ENCODE measurements at places on chromosomes 7 and 10.

DNA sequence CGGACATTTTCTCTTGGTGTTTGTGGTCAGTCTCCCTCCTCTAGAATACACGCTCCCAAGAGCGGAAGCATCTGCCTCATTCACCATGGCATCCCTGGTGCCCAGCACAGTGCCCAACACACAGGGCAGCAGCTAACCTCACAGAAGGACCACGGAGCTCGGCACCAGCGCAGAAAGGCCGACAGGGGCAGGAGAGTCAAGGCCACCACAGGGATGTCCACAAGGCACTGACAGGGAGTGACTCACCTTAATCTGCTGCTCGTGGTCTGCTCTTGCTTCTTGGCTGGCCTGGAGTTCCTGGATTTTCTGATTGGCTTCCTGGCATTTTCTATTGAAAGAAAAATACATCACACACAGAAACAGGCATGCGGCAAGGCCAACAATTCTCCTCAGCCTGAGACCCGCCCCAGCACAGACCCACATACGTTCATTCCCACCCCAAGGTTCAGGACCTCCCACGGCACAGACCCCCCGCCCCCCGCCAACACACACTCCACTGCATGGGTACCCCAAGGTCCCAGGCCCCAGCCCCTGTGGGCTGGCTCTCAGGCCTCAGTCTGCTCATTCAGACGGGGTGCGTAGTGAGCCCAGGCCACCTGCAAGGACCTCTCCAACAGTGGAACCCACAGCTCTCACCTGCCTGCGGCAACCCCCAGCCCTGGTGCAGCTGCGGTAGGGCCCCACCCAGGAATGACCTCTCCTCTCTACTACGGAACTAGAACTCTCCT, 14.9 kb downstream of the MAD1L1 start:
- no peak for DNase-seq

GRCh38 chr10:109831846-109832245, 91.5 kb downstream of the XPNPEP1 start:
- DNase-seq, result no peak

DNA sequence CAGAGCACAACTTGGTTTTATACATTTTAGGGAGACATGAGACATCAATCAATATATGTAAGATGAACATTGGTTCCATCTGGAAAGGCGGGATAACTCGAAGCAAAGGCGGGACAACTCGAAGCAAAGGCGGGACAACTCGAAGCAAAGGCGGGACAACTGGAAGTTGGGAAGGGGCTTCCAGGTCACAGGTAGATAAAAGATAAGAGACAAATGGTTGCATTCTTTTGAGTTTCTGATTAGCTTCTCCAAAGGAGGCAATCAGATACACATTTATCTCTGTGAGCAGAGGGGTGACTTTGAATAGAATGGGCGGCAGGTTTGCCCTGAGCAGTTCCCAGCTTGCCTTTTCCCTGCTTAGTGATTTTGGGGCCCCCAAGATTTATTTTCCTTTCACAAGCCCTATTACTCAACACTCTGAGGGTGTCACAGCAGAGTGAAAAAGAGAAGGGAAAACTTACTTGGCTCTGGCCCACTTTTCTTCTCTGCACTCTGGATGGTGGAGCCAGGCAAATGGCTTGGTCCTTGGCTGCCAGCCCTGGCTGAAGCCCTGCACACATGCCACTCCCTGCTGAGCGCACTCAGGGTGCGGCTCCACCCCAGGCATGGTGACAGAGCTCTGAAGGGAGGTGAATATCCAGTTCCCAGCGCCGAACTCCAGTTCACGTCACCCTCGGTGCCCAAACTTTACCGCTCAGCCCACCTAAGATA, 46.7 kb downstream of the PARD3 start:
- peak; percentile 19 for DNase-seq

DNA sequence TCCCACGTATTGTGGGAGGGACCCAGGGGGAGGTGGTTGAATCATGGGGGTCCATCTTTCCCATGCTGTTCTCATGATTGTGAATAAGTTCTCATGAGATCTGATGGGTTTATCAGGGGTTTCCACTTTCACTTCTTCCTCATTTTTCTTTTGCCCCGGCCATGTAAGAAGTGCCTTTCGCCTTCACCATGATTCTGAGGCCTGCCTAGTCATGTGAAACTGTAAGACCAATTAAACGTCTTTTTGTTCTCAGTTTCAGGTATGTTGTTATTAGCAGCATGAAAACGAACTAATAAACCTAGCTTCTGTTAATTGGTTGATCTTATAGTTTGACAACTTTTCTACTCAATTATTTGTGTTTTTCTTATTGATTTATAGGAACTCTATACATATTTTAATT, 206.3 kb downstream of the NXPH1 start:
- no peak for DNase-seq

DNA sequence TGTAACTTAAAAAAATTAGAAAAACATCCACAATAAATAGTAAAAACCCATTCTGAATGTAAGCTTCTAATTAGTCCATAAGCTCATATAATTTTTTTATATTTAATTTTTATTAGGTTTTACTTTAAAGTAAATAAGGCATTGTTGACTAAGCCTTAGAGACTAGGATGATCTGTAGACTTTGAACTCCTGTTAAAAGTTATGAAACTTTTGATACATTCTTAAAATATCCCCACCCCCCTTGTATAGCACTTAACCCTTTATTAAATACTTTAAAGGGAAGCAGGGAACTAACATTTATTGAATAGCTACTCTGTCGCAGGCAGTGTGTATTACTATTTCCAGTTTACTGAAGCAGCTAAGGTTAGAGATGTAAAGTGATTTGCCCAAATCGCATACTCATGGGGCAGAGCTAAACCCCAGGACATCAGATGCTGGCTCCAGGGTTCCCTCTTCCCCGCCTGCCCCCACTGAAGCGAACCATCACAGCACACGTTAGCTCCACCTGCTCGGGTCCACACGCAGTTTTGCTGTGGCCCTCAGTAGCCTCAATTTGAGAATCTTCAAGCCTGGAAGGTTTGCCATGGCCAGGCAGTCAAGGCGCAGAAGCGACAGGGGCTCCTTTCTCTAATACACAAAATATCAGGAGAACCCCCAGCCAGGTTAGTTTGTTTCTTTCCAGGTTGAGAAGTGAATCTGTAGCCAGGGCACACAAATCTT, 762 bp downstream of the PON1 start:
- DNase-seq, result no peak

GRCh38 chr7:3486841-3487240, 185.8 kb downstream of the SDK1 start:
- DNase-seq, result no peak

- DNase-seq, result no peak
These were observed 246.1 kb downstream of the LRRTM3 start for GRCh38 chr10:67171970-67172369.

- DNase-seq, result peak; percentile 25
These were observed 75.4 kb downstream of the PLXNA4 start for GRCh38 chr7:132500727-132501440.

DNA sequence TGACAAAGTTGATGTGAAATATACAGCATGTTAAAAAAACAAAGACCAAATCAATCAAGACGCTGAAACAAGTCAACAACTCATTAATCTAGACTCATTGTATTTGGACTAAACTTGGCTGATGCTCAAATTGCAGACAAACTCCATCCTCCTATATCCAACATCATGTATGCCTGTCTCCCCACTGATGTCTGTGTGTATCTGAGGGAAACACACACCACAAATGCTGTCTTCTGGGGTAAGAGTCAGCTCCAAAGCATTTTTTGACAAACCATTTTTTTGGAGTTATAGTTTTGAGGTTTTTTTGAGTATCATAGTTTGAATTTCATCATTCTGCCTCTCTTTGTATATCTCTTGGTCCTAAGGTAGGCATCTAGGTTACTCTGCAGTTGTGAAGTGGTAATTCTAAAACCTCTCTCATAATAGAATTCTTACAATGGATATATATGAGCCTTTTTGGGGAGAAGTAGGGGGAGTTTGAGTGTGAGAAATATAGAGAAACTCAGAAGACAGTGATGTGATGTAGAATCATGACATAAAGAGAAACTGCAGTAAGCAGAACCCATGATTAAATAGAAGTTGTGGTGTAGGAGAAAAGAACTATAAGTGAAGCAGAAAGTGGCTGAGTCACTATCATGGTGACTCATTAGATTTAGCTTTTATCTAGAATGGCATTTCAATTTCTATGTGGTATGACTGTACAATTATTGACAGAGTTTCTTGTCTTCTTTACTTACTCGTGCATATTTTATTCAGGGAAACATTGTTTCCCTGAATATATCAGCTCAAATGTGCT, 1531.1 kb upstream of the LRRTM3 start:
- peak; percentile 81 for DNase-seq

GRCh38 chr7:96670338-96671289, 39.0 kb downstream of the SEM1 start:
- DNase-seq, result no peak

- peak; percentile 14 for DNase-seq
These were observed 130.4 kb upstream of the AUTS2 start for GRCh38 chr7:69467826-69468225.

DNA sequence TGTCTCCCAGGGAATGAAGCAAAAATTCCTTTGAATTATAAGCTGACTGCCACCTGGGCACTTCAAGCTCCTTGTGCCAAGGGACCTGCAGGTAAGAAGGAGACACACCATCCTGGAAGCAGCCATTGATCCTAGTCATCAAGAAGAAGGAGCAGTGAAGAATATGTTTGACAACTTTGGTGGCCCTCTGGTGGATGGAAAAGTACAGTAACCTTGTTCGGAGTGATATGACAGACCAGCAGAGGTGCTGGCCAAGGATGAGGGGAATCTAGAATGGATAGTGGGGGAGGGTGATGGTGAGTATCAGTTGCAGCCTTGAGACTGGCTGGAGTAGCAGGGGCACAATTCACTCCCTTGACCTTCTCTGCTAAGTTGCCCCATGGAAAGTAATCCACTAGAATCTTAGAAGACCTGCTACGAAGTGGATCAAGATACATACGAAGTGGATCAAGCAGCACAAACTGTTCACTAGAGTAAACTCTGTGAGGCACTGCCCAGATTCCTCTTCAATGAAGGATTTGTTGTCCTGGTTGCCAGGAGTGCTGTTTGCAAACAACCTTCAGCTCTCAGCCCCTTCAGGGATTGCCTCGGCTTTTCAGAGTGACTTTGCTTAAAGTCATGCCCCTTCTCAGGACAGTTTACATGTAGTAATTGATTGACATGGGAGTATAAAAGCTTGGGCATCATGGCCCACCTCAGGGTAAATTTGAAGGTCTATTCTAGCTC, 44.8 kb upstream of the ORC5 start:
- no peak for DNase-seq

DNA sequence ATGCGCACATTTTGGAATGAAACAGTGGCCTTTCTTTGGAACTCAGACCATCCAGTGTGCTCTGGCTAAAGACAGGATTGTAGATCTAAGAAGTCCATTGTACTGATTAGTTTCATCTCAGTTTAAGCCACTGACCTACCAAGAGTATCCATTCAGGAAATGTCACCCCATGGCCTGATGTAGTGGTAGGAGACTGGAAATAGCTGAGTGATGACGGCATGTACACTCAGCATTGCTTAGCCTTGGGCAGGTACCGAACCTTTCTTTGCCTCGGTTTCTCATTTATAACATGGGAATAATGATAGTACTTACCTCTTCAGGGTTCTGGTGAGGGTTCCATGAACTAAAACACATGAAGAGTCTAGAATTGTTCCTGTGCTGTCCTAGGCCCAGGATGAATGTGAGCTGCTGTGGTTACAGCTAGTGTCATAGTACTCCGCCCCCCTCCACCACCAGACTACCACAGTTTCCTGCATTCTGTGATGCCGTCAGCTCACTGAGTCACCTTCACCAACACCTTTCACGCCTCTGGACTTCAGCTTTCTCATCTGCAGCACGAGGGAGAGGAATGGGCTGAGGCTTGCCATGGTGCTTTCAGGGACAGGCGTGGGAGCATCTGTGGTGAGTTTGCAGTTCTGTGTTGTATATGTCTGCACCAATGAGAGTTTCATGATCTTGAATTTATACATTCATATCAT, 484.0 kb upstream of the GALNT17 start:
- peak; percentile 65 for DNase-seq

- no peak for DNase-seq
These were observed 54.8 kb upstream of the FGL2 start for GRCh38 chr7:77254429-77254828.

- DNase-seq, result no peak
These were observed 219.5 kb downstream of the CCDC3 start for GRCh38 chr10:12781976-12782375.

- DNase-seq, result no peak
These were observed 2.7 kb downstream of the ZMIZ1 start for GRCh38 chr10:79071396-79071923.

DNA sequence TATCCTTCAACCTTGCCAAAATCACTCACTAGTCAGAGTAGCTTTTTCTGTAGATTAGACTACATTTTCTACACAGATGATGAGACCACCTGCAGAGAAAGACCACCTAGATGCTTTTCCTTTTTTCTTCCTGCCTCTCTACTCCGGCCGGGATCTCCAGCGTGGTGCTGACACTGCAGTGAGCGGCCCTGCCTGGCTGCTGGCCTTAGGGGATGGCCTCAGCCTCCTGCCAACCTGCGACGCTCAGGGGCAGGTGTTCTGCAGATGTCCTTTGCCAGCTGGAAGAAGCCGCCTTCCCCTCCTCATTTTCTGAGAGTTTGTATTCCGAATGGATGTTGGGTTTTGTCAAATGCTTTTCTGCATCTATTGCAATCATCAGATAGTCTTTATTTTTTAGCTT, 43.5 kb upstream of the NKX6-2 start:
- no peak for DNase-seq

GRCh38 chr7:105402221-105403095, 13.7 kb upstream of the SRPK2 start:
- peak; percentile 70 for DNase-seq

GRCh38 chr7:28490831-28491230, 78.5 kb downstream of the CREB5 start:
- no peak for DNase-seq
